Spleen (tissue), 13 donors: ENCODE measurements at places on chromosomes 7 and 10. TPM values are rescaled to one million over a fixed set of nuclear protein-coding genes. Genes with fewer than 3 reads are reported as not detected.
A peak's percentile ranks its signal among the peaks of the same experiment; 100 is the strongest.

TCAF2 gene
- total RNA-seq, result 8.5 TPM

- DNase-seq, result no peak
Observed at GRCh38 chr7:105010504-105011130, 3.4 kb upstream of the KMT2E start.

DNA sequence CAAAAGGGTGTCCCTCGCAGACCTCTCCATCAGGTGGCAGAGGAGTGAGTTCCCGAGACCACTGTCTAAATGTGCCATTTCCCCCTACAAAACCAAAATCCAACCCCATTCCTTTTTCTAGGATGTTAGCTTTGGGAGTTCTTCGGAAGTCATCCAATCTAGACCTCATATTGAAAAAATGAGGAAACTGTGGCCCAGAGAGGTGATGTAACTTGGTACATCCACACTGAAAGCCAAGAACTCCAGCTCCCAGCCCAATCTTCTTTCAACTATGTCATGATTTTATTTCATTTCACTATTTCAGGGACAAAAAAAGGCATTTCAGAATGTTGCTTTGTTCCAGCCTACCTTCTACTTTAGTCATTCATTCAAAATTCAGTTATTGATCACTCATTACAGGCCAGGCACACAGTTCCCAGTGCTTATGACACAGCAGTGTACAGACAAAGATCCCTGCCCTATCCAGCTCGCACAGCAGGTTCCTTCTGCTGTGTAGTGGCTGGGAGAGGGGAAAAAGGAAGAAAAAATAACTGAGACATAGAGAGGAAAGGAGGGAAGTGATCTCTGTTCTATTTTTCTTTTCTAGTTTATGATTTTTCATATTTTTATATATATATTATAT lies 35.8 kb downstream of the SCRN1 start:
- DNase-seq, result no peak

DNA sequence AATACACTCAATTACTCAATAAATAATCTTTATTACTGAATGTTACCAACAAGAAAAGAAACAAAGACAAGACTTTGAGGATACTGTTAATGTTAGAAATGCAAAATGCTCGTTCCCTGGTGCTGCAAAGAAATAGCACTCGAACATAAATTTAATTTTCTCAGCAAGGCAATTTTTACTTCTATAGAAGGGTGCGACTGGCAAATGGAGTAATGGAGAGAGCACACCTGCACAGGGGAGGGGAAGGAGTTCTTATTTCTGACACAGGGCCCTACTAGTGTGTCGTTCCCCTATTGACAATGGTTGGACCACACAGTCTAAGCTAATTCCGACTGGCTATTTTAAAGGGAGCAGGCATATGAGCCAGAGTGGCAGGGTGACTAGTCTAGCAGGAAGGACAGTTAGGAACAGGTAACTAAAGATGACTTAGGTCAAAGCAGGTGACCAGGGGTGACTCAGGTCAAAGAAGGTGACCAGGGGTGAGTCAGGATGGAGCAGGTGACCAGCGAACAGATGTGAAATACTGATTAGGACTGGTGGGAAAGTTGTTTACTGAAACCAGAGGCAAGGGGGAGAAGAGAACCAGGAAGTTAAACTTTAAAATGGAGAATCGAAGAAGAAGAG lies 119.1 kb downstream of the RNF32 start:
- DNase-seq, result no peak

- DNase-seq, result no peak
Observed at GRCh38 chr7:68433462-68434070, 1164.7 kb upstream of the AUTS2 start.

CNTNAP2 gene
- total RNA-seq, result 1.2 TPM

GRCh38 chr7:155469-155900 lies 36.9 kb upstream of the FAM20C start:
- peak; percentile 36 for DNase-seq

DNA sequence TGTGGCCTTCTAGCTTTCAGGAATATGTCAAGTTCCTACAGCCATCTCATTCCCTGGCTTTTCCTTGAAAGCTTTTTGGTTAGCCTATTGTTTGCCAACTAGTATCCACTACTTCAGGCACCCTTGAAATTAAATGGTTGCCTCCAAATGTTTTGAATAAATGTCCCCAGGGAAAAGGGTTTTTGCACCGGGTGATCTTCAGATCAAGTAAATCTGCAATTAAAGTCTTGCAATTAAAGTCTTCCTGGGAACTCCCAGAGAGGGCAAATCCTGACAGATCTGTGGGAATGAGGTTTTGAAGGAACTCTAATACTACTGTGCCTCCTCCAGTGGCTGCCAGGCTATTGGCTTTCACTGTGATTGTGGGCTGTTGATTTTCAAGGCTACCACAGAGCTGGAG lies 17.7 kb upstream of the ZNRF2 start:
- DNase-seq, result no peak

DNA sequence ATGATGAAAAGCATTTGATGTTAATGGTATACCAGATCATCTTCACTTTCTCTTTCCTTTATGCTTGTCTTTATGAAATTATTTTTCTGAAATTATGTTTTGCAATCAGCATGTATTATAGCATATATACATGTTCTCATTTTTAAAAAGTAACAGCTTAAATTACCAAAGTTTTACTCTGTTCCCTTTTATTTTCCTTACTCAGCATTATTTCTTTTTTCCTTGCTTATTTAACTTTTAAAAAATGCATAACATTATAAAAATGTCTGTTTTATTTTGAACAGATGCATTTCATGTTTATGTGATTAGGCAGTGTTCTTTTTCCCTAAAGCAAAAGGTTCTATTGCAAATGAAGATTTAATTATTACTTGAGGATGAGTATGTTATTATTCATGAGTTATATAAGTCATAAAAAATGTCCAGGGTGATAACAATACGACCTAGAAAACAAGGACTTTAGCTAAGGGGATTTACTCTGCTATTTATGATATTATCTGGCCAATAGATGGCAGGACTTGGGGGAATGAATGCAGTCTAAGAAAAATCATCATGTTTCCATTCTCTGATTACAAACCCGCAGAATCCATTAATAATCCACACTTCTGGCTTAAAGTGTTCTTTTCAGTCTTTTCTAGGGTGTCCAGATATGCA lies 38.5 kb downstream of the CABCOCO1 start:
- DNase-seq, result no peak

DNA sequence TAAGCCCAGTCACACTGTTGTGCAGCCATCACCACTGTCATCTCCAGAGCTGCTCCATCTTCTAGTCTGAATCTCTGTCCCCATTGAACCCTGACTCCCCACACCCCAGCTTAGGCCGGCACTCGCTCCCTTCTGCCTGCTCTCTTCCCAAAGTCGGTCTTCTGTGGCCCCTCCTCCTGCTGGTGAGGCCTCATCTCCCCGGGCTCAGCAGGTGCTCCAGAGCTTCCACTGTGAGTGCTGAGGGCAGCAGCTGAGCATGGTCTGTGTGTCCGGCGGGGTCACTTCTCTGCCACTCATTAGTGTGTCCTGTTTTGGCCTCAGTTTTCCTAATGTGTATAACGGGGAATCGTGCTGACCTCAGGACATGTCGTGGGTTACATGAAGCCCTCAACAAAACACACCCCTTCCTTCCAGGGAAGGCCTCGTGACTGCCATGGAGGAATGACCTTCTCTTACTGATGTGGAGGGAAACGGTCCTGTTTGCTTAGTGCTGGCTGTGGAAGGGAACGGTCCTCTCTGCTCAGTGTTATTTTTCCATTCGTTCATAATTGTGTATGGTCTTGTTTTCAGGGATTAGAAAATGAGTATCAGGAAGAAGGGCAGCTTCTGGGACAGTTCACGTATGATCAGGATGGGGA lies 4.3 kb upstream of the GET4 start:
- DNase-seq, result peak; percentile 78

GRCh38 chr10:48697091-48697490 lies 12.4 kb downstream of the WDFY4 start:
- no peak for DNase-seq

DNA sequence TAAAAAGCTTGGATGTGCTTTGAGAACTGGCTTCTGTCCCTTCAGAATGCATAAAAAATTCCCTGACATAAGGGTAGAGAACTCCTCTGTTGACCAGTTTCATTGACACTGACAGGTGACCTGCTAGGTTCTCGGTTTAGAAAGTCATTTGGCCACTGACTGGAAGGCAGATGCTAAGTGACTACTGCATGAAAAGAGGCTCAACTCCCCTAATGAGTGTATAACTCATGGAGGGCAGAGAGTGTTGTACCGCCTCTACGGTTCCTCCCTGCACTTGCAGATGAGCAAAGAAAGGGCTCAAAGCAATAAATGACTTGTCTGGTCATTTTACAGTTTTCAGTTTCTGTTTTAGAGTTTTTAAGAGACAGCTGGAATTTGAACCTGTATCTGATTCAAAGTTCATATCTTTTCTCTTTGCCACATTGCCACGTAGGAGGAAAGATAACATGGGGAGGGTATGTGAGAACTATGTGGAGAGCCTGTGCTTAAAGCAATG lies 2.9 kb upstream of the FGL2 start:
- DNase-seq, result no peak

DNA sequence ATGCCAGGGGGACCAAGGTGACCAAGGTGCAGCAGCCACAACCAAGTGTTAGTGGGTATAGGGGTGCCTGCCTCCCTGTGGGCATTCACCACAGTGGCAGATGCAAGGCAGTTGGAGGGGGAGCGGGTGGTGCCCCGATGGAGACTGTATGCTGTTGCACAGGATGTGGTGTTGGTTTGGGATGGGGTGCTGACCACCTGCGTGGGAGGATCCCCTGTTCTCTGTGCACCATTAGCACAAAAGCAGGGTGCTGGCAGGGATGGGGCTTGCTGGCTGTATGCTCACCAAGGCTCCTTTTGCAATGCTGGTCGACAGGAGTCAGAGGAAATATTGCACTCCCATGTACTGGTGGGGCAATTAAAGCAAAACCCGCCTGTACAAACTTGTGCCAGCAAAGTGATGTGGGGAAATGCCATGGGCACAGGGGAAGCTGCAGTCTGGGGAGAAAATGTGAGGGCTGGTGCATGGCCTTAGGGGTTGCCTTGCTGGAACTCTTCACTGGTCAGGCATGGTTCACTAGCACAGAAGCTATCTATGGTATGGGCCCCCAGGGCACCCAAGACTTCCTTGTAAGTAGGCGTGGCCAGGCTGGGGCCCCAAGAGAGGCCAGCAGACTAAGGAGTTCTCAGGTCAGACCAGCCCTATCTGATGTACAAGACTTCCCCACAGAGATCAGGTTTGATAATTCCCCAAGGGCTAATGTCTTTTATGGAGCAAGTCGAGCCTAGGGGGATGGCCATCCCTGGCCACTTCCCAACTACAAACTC lies 51.9 kb upstream of the GNAT3 start:
- DNase-seq, result no peak

DNA sequence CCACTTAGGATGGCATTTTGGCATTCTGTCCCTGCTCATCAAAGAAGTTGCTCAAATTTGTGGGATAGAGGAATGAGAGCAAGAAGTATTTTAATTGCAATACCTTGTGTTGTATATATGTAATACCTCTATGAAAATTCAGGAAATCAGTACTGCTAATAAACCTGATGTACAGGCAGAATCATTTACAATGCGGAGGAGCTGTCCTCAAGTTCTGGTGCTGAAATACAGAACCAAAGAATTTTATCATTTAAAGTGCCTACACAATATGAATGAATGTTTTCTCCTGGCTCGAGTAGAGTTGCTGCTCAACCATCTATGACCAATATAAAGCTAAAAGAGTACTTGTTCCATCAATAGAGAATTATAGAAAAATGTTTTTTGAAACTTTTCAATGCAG lies 305.8 kb downstream of the PLXNA4 start:
- DNase-seq, result no peak
